ENCODE measurements at places on chromosomes 12 and 14. TPM values are rescaled to one million over a fixed set of nuclear protein-coding genes. Genes with fewer than 3 reads are reported as not detected.

- DNase-seq, result no peak
Measured at GRCh38 chr14:94761348-94761996, 8.4 kb downstream of the GSC start.

- no peak for DNase-seq
Measured at GRCh38 chr14:99454246-99454645, 26.4 kb downstream of the SETD3 start.

The PTHLH gene
- total RNA-seq, result not detected

GRCh38 chr14:58288106-58288792 lies 10.1 kb upstream of the ARID4A start:
- DNase-seq, result no peak

The TMEM121 gene
- total RNA-seq, result 3.1 TPM
